ENCODE measurements at places on chromosomes 6 and 20. TPM values are rescaled to one million over a fixed set of nuclear protein-coding genes. Genes with fewer than 3 reads are reported as not detected.

DNA sequence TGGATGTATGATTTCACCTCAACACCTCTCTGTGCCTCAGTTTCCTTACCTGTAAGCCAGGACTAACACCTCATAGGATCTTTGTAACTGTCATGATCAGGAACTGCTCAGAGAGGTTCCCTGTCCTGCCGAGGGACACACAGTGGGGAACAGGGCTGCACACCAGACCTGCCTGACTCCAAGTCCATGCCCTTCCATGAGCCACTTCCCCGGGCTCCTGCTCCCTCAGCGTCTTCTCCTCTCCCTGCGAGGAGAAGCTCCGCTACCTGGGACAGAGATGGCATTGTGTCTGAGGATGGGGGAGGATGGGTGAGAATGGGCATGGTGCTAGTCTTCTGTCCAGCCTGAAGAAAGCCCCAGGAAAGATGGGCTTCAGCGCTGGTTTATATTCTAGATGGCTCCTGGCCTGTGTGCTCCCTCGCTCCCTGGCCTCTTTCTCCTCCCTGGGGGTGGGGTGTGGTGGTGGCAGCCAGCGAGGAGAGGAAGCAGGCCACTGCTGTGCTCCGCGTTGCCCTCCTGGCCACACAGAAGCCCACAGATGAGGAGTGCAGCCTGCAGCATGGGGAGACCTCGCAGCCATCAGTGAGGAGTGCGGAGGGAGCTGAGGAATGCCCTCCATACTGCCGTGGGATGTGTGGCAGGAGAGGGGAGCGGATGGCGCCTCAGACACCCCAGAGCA, 67.1 kb downstream of the NOL4L start:
- DNase-seq, result no peak
- H3K27me3 ChIP-seq, result no peaks in the 10 kb centered on the region
- H3K4me3 ChIP-seq, result no peak overlapping the region
- H3K4me1 ChIP-seq, result peaks cover 53% of the 10 kb centered on the region

Gene HLA-DQA1
- 2.7 TPM for total RNA-seq

Gene RNF8
- total RNA-seq, result 23.2 TPM

DNA sequence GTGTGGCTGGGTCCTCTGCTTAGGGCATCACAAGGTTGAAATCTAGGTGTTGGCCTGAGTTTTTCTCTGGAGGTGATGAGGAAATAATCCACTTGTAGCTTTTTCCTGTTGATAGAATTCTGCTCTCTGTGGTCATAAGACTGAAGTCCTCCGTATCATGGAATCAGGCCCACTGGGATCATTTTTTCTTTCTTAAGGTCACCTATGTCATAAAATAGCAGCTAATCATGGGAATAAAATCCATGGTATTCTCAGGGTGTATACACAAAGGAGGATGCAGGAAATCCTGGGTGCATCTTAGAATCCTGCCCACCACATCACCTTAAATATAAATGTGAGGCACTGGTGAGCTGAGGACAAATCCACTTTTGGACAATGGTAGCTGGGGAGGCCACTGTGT, 72.7 kb downstream of the PRDM1 start:
- H3K36me3 ChIP-seq, result peaks cover 2% of the 10 kb centered on the region
- H3K4me1 ChIP-seq, result peaks cover 40% of the 10 kb centered on the region
- H3K27me3 ChIP-seq, result no peaks in the 10 kb centered on the region
- no peak overlapping the region for H3K4me3 ChIP-seq
- H3K27ac ChIP-seq, result no peak overlapping the region

Gene CPXM1
- 0.11 TPM for total RNA-seq

- no peaks in the 10 kb centered on the region for H3K36me3 ChIP-seq
- DNase-seq, result no peak
- H3K27me3 ChIP-seq, result peaks cover 57% of the 10 kb centered on the region
- H3K27ac ChIP-seq, result no peak overlapping the region
Measured at GRCh38 chr20:2805689-2806350, 5.4 kb upstream of the CPXM1 start.
